Immature natural killer cell (primary cell): ENCODE measurements at places on chromosomes 2 and 18. TPM values are rescaled to one million over a fixed set of nuclear protein-coding genes. Genes with fewer than 3 reads are reported as not detected.

The DQX1 gene
- polyA plus RNA-seq = not detected

The GMCL1 gene
- 38.4 TPM for polyA plus RNA-seq

DNA sequence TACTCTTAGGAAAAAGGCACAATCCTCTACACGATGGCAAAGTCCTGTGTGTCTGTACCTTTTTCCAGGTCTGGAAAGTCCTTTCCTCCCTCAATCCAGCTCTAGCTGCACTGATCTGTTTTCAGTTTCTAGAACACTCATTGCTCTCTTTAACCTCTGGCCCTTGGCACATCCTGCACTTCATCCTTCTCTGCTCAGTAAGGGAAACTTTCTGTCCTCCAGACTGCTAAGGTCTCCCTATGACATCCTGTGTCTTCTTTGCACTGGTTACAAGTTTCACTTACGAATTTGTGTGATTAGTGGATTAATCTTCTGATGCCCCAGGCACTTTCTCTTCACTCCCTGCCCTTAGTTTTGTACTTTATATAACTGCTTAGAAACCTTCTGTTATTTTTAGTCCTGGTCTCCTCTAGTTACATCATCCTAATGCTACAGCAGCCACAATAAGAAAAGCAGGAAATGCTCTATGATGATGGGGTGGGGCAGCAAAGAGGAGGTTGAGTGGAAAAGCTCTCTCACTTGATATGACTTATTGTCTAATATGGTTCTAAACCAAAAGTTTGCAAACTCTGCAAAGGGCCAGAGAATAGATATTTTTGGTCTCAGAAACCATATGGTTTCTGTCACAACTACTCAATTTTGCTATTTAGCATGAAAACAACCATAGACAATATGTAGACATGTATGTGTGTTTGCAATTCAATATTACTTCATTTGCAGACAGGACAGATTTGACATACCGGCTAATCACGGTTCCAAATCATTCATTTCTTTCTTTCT lies 568.2 kb downstream of the THSD7B start:
- DNase-seq = no peak

The FER1L5 gene
- not detected for polyA plus RNA-seq

DNA sequence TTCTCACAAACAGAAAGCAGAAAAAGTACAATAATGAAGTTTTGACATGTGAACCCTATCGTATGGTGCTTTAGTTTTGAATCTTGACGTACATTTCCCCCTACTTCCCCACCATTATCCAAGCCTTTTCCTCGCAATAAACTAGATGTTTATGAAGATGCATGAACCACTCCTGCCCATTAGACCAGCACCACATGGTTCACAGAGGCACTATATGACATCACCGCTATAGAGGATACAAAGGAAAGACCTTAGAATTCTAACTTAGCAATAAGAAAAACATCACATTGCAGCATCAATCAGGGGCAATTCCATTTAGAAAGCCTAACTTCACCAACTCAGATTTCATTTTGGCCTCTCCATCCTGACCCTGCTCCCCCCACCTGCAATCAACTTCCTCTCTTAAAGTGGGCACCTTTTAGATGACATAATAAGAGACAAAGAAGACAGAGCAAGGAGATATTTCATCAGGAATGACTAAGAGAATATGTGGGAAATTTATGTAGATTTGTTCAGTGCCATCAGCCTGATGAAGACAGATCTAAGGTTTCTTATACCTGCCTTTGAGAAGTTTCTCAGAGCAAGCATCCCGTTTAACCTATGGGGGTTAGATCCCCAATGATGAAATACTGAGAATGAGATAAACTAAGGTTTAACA lies 124.9 kb downstream of the PIGN start:
- DNase-seq = no peak

The SAG gene
- not detected for polyA plus RNA-seq

The MAP3K2 gene
- 37.4 TPM for polyA plus RNA-seq
